ENCODE measurements at places on chromosomes 6 and 20.
A peak's percentile ranks its signal among the peaks of the same experiment; 100 is the strongest.

GRCh38 chr6:30396833-30397479 is 52.0 kb downstream of the RPP21 start:
- peak; percentile 56 for DNase-seq

DNA sequence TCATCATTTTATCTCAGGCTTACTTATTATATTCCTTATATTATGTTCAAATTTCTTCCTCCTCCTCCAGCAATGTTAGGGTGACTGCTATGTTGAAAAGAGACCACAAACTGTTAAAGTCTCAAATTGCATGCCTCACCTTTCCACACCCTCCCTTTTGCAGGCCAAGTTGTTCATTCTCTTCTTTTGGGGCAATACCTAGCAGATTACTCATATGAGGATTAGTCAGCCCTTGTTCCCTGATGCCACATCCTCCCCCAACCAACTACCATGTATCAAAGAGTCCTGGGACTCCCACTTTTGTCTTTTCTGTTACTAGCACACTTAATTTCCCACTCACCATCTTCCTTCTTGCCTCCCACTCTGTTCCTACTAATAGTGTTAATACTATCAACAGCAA is 434.7 kb downstream of the BCKDHB start:
- no peak for DNase-seq

GRCh38 chr20:5074232-5074674 is 45.5 kb downstream of the PCNA start:
- DNase-seq: no peak

DNA sequence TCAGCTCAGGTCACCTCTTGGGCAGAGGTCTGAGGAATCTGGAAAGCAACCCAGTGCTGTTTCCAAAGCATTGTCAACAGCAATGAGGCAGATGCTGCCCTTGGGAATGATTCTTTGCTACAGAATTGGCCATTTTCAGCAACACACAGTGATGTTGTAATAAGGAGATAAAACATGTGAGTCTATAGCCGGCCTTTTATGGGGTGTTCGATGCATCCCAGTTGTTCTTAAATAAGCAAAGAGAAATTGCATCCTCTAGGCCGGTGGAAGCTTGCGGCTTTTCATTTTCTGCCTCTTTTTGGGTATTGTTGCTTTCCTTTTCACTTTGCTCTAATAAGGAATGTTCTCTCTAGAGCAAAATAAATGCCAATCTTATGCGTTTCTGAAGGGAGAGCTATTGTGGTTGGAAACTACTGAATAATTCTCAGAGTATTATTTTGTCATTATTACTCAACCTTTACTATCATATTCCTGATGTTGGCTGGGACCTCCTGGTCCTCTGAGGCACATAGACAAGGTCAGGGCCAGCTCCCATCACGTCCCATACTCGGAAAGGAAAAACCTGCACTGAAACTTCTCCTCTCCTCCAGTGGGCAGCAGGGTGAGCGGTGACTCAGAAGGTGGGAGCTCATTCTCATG is 214.2 kb downstream of the CDH26 start:
- DNase-seq: no peak

GRCh38 chr6:169479783-169480495 is 221.9 kb downstream of the WDR27 start:
- DNase-seq: no peak

GRCh38 chr6:100232781-100233573 is 231.7 kb downstream of the SIM1 start:
- DNase-seq: peak; percentile 80

- no peak for DNase-seq
Observed at GRCh38 chr20:59276938-59277337, 23.5 kb upstream of the EDN3 start.

DNA sequence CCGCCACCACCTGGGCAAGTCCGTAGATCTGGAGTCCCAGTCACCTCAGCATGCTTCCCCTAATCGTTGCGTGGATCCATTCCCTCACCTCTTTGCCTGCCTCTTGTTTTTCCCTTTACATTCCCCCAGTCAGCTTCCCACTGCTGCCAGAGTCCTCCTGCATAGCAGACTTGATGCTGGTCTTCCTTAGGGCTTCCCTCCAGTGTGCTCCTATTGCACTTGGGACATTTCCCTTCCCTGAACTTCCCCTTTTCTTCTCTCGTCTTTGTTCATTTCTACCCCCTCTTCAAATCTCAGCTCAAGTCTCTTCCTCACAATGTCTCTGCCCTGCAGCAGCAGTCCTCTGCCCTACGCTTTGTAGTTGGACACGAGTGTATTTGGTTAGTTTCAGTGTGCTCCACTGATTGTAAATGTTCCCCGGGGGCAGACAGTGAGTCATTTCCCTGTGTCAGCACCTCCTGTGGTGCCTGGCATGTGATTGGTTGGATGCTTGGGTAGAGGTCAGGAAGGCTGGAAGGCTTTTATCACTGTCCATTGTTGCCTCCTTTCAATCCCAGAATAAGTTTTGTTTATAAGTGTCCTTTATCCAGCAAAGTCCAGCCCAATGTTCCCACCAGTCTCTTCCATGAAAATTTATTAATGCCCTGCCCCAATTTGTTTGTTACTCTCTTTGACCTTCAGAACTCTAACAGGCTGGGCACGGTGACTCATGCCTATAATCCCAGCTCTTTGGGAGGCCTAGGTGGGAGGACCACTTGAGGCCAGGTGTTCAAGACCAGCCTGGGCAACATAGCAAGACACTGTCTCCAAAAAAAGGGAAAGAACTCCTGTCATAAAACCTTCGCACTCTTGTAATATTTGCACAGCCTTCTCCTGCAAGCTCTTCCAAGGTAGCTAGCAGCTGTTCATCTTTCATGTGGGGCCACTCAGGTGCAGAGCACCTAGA is 38.3 kb downstream of the FAM120B start:
- no peak for DNase-seq

DNA sequence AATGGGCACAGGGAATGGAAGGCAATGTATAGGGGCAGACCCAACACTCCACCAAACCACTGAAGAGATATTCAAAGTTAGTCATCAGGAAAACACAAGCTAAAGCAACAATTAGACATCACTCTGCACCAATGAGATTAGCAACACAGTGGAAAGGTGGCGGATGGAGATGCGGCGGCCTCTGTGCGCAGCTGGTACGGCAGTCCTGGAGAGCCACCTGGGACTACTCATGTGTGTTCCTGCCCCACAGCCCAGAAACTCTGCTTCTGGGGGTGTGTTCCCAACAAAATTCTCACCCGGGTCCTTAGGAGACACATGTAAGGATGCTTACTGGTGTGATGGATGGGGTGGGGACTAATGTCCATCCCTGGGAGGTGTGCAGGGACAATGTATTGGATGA is 82.4 kb downstream of the DHX35 start:
- no peak for DNase-seq

DNA sequence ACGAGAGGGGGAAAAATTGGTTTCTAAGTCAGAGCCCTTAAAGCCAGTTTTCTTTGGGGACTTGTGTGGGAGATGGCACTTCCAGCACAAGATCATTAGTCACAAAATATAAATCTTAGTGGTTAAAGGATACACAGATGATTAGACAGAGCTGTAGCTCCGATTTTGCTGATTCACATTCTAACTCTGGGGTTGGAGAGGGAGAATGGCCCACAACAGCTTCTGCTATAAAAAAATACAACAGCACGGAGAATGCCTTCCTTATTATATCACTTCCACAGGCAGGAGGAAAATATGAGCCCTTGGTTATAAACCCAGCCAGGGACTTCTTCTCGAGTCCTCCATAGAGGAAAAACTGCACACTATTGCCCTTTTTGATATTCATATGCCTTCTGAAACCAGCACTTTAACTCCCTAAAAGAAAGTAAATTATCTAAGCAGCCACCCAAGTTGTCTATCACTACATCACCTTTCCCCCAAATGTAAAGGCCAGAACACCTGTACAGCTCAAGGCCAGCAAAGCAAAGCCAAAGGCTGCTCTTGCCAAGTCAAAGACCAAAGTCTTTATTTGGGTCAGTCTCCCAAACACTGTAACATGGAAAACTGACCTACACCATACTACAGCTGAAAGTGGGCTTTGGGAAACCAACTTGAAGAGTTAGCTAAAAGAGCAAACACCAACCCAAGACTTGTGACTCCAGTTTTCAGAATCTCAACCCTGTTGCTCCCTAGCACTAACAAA is 10.4 kb downstream of the MRPL14 start:
- peak; percentile 38 for DNase-seq

DNA sequence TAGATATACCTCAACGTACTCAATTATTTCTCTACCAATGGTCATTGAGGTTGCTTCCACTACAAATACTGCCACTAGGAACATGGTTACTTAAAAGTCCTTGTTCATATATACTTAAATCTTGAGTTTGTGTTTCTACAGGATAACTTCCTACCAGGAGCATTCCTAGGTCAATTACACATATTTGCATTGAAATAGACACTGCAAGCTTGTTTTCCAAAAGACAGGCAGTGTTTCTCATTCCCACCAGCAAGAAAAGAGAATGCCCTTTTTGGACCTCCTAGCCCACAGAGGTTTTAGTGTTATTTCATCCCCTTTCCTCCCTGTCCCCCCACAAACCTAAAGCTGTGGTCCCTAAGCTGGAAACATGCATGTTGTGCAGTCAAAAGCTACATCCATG is 177.3 kb downstream of the ID4 start:
- no peak for DNase-seq

- DNase-seq: no peak
Observed at GRCh38 chr6:49787176-49787575, at the start of gene PGK2. Gene PGK2, minus strand, starts transcription at chr6:49787285. Its CDS starts 98 bp downstream, at chr6:49787187.

DNA sequence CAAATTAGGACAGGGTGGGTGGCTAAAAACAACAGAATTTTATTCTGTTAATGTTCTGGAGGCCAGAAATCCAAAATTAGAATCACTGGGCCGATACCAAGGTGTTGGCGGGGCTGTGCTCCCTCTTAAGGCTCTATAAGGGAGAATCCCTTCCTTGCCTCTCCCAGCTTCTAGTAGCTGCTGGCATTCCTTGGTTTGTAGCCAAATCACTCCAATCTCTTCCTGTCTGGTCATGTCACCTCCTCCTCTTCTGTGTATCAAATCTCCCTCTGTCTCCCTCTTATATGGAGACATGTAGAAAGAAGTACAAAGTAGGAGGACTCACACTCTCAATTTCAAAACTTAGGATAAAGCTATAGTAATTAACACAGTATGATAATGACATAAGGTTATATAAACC is 102.9 kb upstream of the SIRPA start:
- no peak for DNase-seq

DNA sequence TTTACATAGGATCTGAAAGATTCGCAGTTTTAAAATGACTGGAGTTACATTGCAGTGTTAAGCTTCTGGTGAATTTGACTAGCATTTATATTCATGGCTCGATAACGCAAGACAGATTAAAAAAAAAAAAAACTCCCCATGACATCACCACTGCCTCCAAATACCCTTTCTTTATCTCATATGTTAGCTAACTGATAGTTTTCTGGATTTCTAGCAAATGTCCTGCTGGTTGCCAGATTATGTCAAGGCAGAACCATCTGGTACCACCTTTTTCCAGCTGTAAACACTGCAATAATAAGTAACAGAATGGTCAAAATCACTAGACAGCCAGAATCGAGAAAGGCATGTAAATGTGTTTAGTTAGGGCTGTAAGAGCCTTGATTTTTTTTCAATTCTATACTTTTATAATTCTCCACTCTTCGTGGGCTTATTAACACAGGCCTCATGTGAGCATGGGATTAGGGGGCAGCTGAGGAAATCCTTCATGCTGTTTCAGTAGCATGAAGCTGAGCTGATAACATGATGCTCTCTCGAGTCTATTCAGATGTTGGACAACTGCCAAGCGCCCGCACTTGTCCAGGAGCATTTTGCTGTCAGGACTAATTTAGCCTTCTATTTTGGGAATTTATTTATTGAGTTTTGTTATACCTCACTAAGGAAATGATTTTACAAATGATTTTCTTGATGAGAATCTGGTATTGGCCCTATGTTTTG is 166.0 kb upstream of the SCGN start:
- peak; percentile 9 for DNase-seq

DNA sequence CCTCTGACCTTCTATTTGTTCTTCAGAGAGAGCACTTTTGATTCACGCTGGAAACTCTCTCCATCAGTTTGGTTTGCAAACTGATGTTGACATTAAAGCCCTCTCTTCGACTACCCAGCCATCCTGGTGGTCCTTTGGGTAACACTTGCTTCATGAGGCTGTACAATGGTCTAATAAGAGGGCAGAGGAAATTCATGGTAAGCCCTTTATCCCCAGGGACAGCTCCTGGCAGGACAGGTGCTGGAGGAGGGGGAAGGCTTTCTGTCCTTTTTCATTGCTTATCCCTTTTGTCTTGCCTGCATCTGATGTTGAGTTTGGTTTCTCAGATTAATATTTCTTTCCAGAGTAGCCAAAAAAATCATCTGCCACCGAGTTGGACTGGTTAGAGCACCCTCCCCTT is 52.1 kb upstream of the CD93 start:
- DNase-seq: no peak
